ENCODE measurements at places on chromosomes 6 and 20.

DNA sequence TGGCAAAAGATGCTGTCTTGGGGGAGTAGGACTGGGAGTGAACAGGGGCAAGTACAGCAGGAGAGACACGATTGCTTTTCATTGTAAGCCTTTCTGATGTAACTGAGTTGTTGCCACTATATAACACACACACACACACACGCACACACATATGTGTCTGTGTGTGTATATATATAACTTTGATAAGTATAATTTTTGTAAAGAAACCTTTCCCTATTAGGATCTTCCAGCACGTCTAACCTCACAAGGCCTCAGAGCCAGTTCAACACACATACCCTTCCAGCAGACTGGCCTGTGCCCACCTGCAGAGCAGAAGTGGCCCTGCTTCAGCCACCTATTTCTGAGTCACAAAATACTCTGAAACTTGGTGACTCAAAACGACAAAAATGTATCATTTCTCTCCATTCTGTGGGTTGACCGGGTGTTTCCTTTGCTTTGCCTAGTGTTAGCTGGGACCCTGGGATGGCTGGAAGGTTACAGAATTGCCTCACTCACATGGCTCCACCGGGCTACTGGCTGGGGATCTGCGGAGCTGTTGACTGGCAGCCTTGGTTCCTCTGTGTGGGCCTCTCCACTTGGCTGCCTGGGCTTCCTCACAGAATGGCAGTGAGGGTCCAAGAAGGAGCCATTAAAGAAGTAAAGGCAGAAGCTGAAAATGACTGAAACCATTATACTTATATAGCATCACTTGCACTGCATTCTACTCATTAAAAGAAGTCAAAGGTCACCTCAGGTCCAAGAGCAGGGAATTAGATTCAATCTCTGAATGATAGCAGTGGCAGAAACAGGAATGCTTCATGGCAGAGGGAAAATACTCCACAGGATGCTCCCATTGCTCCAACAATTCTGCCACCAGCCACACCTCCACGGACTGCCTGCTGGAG lies 126.4 kb downstream of the BANF2 start:
- no peak for DNase-seq

- no peak for DNase-seq
Observed at GRCh38 chr6:21222656-21223055, 370.9 kb upstream of the SOX4 start.

GRCh38 chr6:30795549-30796293 lies 51.4 kb upstream of the IER3 start:
- no peak for DNase-seq

DNA sequence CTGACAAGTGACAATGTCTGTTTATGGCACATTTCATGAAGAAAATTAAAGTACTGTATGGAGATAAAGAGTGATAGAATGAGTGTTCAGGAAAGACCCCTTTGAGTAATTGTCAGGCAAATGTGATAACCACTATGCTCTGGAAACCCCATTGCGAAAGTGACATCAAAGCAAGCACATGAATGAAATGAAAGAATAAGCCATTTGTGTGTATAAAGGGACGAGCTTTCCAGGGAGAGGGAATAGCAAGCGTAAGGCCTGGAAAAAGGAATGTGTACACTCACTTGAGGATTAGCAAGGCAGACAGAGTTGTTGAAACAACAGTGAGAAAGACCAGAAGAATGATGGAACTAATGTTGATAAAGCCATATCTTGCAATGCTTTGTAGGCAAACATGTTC lies 490.0 kb downstream of the GRIK2 start:
- no peak for DNase-seq

GRCh38 chr6:142624978-142625715 lies 319.8 kb downstream of the HIVEP2 start:
- DNase-seq: no peak

DNA sequence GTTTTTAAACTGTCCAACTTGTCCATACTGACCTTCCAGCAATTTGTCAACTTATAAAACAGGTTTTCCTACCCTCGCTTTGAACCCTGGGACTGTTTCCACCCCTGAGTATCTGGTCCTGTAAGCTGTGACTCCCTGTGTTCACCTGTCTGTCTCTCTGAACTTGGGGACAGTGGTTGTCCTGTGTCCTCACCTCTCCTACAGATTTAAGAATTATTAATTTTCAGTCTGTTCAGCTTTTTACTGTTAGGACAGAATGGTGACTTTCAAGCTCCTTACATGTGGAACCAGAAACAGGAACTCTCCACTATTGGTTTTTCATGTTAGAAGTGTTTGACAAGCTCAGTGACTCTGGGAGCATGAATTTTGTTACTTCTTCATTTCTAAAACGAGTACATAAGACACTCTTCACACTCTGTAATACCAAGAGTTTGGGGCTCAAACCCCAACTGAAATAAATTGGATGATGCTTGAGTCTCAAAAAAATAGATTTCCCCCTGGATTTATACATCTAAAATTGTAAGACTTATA lies 713.9 kb downstream of the COL12A1 start:
- DNase-seq: no peak
